A549 treated with Hydrocortisone at 1 μM for 4 hours (cell line): ENCODE measurements at places on chromosomes 3 and 15. TPM values are rescaled to one million over a fixed set of nuclear protein-coding genes. Genes with fewer than 3 reads are reported as not detected.

FAM107A gene
- total RNA-seq, result 0.17 to 0.29 TPM (median 0.22 TPM) in 5 replicates

DAPK2 gene
- total RNA-seq, result 3.7 to 4.7 TPM (median 4.1 TPM) in 5 replicates

C3orf85 gene
- not detected in 5 replicates for total RNA-seq

GCSAM gene
- not detected in 5 replicates for total RNA-seq

PLSCR5 gene
- total RNA-seq, result not detected in 5 replicates
